ENCODE measurements at places on chromosomes 12 and 14.

DNA sequence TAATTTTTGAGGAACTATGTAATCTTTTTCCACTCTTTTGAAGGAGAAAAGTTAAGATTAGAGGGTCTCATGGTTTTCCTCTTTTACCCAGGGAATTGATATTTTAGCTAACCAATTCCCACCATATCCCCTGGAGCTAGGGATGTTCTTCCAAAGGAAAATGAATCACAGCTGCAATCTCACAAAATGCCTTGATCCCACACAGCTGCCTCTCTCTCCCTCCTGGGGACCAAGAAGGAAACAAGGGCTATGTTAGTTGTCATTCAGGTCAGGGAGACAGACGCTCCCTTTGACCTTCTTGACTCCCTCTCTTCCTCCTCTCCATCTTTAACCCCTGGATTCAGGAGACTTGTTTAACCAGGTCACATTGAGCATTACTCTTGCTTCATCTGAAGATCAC lies 9.5 kb downstream of the DCN start:
- DNase-seq, result no peak

DNA sequence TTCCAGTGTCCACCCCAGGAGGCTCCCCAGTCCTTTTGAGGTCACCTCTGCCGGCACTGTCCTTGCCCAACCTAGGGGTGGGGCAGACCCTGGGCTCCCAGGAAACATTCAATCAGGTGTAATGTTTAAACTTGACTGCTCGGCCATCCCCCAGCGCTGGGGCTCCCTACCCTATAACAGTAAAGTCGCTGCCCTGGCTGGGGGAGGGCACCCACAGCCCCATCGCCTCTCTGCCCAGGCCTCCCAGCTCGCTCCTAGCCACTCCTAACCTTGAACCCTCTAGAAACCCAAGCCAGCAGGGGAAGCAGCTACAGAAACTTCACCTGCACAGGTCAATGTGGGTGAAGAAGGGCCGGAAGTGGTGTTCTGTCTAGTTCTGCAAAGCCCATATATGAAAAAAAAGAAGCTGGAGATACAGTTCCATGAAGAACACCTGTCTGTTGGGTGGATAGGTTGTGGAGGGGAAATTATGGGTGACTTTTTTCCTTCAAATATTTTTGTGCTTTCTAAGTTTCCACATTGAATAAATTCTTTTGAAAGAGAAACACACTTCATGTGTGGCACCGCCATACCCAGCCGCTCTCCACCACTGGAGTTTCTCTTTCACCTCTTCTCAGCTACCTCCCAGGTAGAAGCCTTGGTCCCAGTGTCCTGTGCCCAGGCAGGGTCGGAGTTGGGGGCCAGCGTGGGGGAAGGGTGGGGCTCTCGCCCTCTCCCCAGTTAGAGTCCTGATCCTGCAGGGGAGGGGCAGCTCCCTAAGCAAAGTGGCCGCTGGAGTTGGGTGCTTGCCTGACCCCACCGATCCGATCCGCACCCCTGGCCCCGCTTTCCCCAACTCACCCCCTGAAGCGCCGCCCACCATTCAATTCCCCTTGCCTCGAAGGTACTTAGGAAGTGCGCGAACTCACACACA lies 1.1 kb downstream of the CLMN start:
- no peak for DNase-seq

GRCh38 chr14:79294499-79294898 lies 916.8 kb downstream of the DIO2 start:
- no peak for DNase-seq

DNA sequence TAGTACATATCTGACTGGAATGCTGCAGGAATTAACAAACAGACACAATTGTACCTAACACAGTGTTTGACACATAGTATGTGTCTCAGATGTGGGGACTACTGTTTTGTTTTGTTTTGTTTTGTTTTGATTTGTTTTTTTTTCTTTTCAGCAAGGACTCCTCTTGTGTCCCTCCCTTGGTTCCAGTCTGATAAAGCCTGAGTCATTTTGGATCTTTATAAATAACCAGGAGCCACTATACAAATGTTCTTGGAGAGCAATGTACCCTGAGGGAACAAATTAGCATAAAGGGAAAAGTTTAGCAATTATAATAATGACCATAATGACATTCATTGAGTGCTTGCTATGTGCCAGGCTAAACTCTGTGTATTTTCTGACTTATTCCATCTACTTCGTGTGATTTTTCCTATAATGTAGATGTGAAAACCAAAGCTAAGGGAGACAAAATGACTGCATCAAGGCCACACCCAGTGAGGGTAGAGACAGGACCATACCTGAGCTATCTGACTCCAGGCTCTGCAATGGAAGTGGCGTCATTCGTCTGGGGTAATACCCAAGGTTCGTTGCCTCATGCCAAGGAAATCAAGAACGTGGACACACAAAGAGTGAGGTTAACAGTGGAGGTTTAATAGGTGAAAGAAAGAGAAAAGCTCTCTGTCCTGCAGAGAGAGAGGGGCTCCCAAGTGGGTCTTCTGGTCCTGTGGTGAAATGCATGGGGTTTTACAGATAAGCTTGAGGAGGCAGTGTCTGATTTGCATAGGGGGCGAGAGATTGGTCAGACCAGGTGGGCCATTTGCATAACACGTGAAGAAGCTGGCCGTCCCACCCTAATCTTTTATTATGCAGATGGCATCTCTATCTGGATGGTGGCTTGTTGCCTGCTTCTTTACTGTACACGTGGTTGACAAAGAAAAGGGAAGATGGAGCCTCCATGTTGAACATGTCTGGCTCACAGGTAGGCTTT lies 285.5 kb upstream of the SFSWAP start:
- DNase-seq, result peak; percentile 9

DNA sequence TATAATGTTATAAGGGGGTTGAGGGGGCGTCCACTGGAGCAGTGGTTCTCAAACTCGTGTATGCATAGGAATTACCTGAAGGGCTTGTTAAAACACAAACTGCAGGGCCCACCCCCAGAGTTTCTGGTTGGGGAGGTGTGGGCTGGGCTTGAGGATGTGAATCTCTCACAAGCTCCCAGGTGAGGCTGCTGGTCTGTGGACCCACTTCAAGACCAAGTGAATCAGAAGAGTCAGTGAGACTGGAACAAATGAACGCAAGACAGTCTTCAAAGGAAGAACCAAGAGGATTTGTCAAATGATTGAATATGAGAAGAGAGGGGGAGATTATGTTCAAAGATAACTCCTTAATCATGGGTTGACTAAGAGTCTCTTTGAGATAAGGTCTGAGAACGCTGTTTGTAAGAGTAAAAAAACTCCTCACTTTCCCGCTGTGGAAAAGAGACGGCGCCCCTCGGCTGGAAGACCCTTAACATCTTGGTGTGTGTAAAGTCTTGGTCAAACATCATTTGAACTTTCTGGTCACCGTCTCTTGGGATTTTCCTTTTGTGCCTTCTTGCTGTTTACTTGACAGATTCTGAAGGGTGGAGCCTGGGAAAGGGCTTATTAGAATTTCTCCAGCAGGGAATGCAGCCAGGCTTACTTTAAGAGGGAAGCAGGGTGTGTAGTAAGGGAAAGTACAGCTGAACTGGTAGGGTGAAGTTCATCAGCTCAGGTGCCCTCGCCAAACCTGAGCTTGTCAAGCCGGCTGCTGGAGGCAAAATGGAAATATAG lies 5.3 kb upstream of the FOXN3 start:
- no peak for DNase-seq

DNA sequence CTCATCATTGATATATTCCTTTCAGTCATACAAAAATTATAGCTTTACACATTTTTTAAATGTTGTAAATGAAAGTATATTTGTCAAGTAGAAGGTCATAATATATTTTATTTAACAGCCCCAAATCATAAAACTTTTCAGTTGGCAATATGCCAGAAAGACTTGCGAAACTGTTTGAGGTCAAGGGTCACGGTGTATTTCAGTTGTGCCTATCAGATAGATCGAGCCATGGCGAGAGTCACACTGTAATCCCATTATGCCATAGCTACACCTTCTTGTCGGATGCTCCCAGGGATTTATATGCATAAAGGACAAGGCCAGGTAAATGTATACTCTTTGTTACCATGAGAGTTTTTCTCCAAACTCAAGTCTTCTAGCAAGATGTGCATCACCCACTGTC lies 26.7 kb upstream of the G2E3 start:
- DNase-seq, result no peak

DNA sequence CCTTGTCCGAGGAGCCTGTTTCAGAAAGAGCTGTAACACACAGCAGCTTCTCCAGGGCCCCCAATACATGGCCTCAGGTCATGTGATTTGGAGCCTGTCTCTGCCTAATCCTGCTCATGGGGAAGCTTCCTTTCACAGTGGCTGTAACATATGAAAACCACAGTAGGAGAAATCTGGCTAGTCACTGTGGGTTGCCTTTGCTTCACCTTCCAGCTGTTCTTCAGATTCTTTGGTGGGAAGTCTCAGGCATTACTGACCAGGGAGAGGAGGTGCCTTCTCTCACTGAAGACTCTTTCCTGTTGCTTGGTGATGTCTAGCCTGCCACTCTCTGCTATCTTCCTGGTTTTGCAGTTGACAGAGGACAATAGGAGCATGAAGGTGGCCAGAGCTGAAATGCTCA lies 350.6 kb downstream of the DPF3 start:
- DNase-seq, result no peak

DNA sequence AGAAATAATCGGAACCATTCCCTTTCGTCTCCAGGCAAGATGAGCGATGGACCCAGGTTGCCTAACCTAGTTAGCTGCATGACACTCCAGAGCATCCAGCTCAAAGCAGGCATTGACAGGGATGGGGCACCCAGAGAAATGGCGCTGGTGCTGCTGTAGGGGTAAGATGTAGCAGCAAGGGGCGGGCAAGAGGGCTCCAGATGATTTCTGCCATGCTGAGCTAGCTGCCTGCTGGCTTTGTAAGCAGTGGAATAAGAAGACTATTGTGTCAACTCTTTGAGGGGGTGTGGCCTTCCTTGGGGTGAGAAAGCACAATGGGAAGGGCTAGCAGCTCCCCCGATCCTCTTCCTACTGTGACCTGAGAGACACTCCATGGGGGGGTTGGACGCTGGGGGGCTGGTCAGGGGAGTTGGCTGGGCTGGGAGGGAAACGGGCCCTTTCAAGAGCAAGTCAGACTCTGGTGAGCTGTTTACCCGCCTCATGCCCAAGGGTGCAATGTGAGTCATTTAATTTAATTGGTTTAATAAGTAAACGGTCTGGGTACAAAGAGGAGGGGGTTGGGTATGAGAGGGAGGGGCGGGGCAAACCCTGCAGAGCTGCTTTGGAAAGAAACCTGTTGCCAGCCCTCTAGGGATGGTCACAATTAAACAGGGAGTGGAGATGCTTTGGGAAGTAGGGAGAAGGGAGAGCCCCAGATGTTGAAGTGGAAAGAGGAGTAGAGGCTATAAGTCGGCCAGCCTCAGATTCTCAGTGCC lies 50.5 kb downstream of the B4GALNT3 start:
- peak; percentile 74 for DNase-seq

DNA sequence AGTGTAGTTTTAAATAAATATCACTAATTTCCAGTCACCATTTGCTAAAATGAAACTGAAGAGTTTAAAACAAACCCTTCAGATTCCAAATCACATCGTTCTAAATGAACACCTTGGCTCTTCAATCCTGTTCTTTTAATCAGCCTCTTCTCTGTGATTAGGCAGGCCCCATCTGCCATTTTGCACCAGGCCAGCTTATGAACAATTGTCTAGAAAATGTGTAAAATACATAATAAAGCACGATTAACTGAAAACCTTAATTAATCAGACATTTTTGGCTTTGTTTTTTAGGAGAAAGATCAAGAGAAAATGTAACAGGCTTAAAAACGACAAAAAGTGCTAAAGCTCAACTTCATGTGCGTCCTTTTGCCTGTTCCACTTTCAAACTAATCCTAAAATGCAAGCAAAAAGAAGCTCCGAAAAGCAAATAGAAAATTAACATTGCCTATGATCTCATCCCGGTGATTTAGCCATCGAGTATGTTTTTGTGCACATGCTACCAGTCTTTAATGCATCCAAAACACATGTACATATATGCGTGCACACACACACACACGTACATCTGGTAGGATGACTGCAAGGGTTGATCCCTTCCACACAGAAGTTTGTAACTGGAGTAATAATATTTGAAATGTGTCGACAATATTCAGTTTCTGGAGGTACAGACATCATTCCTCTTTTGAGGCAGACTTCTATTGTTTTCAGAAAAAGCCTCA lies 288.6 kb downstream of the FOXN3 start:
- DNase-seq, result peak; percentile 20

GRCh38 chr12:2633176-2633824 lies 161.5 kb upstream of the FKBP4 start:
- DNase-seq, result no peak

GRCh38 chr12:9933958-9934357 lies 1.8 kb upstream of the CLEC2A start:
- DNase-seq, result no peak

- no peak for DNase-seq
Measured at GRCh38 chr12:4118601-4119156, 154.9 kb upstream of the CCND2 start.

DNA sequence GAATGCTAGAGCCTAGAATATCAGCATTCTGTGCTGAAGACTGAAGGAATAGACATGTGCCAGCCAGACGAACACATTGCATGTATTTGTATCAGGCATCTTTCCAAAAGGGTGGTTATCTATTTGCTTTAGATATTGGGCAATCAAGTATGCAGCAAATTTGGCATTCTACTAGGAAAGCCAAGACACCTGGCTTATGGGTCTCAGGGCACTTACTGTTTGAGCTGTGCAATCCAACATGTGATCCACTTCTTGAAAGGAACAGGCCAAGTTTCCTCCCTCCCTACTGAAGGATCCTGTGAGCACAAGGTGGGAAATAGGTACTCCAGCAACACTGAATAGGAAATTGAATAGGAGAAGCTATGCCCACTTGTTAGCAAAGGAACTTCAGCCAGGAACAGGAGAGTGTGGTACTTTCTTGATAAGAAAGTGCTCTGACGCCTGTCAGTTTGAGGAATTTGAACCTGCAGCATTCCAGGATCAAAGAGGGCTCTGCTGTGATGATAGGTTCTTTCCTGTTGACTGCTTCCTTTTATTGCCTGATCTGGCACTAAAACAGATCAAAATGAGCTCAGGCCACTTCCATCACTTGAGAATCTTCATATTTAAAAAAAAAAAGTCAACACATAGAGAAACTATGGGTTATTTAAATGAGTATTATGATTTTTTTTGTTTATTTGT lies 20.6 kb downstream of the OR6S1 start:
- DNase-seq, result no peak

GRCh38 chr14:76780360-76780759 lies 19.1 kb downstream of the VASH1 start:
- DNase-seq, result peak; percentile 4

- DNase-seq, result no peak
Measured at GRCh38 chr12:101045486-101046464, 164.3 kb downstream of the SLC5A8 start.

DNA sequence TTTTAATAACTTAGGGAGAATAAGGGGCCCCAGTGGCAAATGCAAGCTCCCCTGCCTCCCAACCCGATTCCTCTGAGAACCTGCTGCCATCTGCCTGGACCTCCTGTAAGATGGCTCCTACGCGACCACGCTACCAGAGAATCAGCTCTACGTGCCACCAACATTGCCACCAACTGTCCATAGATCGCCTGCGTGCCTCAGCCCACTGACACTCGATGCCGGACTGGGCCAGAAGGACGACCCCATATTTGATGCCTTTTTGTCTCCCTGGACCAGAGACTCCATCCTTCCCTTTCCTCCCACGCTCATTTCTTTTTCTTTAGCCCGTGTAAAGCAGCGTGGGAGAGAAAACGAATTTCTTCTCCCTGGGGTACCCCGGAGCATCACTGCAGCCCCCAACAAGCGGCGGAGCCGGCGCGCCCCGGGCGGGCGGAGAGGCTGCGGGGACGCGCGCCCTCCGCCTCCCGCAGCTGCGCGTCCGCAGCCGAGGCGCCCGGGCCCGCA lies 565 bp upstream of the KLHL42 start:
- peak; percentile 54 for DNase-seq

Data from NCI-H82 (cell line).